SHP77 (cell line): ENCODE measurements at places on chromosomes 16 and 17.

- peak; percentile 80 for DNase-seq
Observed at GRCh38 chr16:89686520-89687091, at the start of gene CDK10. TSS of gene CDK10 (plus strand) at chr16:89686689. CDS start at chr16:89686711, 22 bp downstream.

GRCh38 chr16:51002881-51003490 lies 148.1 kb downstream of the SALL1 start:
- no peak for DNase-seq

DNA sequence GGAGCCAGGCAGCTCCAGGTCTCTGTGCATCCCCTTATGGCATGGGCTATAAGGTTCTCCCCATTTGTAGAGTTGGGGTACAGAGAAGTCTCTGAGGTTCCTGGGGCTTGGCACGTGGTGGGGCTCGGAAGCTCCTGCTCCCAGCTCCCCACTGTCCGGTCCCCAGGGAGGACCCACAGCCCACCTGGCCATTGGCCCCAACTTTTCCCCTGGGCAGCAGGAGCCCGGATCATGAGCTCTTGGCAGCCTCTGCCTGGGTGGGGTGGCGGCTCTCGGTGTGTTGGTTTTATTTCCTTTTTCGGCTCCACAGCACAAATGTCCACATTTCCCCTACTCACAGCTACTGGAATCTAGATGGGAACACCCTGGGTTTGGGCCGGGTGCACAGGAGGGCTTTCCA lies 30.5 kb downstream of the GSE1 start:
- DNase-seq, result no peak

DNA sequence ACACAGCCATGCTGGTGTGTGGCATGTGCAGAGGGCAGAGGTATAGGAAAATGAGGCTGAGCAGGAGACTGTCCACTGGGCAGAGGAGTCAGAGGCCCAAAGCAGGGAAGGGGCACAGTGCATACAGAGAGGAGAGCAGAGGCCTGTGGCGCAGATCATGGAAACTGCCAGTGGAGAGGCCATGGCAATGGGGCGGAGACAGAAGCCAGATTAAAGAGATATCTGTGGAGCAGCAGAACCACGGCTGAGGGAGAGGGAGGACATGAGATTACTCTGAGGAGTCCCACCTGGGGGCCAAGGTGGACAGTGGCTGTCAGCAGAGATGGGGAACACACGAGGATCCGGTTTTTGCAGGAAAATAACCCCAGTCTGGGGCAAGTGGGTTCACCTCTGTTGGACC lies 43.3 kb downstream of the RANBP10 start:
- DNase-seq, result no peak

GRCh38 chr16:4692460-4693295 lies 684 bp upstream of the NUDT16L1 start:
- no peak for DNase-seq

- DNase-seq, result no peak
Observed at GRCh38 chr16:86129541-86129940, 230.6 kb downstream of the IRF8 start.

DNA sequence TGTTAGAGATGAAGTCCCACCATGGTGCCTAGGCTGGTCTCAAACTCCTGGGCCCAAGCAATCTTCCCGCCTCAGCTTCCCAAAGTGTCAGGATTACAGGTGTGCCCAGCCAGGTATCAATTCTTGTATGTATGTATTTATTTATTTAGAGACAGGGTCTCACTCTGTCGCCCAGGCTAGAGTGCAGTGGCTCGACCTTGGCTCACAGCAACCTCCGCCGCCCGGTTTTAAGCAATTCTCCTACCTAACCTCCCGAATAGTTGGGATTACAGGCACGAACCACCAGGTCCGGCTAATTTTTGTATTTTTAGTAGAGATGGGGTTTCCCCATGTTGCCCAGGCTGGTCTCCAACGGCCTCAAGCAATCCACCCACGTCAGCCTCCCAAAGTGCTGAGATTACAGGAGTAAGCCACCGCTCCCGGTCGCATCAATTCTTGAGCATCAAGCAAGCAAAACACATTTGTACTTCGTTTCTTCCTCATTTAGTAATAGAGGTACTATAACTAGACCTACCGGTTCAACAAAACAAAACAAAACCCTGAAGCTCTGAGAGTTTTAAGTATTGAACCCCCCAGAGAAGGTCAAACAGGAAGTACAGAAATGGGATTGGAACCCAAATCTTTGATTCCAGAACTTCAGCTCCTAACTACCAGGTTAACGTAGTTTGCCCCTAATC lies 1.0 kb upstream of the ZNF500 start:
- DNase-seq, result no peak

- no peak for DNase-seq
Observed at GRCh38 chr16:77062878-77063675, 127.9 kb upstream of the MON1B start.

DNA sequence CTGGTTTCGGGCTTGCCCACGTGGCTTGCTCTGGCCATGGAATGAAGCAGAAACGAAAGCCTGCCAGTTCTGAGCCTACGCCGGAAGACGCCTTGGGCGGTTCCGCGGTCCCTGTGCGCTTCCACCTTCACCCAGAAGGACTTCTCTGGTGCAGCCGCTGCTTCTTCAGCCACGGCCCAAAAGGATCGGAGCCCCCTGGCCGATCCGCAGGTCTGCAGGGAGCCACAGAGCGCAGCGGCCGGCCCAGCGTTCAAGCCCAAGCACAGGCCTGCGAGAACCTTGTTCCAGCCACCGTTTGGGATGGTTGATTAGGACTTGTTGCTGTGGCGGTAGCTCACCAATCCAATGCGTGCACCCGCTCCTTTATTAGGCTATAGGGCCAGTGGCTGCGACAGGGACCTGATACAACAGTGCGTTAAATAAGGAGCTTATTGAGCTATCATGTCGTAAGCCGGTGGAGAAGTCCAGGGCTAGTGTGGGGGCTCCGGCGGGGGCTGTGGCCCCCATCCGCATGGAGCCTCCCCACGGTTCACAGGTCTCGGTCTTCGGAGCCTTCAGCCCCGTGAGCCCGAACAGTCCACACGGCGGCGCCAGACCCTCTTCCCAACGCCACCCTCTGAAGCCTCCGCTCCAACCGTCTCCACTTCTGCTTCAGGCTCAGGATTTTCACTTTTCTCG lies 10.2 kb upstream of the MPP2 start:
- peak; percentile 4 for DNase-seq

GRCh38 chr17:5034063-5034462 lies 1.2 kb downstream of the SLC52A1 start:
- DNase-seq, result no peak

DNA sequence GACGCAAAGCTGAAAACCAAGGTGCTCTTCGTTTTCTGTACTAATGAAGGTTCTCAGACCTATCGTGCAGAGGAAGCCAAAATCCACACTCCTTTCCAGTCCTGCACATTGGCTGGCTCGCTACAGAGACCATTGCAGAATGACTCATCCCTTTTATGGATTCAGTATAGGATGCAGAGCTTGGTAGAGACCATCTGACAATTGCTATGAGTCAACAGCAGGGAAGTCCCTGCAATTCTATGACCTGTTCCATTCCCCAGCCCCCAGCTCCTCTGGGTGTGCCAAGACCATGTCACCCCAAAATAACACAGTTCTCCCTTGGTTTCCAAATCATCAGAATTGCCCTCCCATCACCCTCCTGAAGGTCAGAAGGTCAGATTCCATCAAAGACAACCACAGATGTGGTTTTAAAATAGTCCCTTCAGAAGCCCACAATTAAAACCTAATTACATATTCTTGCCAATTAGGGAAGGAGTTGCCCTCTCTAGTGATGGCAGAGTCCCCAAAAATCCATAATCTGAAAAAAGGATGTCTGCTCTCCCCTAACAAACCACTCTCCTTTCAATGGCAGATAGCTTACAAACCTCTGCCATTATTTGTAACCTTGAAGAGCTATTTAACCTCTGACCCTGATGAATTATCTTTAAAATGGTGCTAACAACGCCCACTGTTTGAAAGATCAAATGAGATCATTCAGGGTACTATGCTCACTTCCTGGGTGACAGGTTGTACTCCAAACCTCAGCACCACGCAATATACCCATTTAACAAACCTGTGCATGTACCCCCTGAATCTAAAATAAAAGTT lies 108.2 kb upstream of the RBBP6 start:
- DNase-seq, result no peak

DNA sequence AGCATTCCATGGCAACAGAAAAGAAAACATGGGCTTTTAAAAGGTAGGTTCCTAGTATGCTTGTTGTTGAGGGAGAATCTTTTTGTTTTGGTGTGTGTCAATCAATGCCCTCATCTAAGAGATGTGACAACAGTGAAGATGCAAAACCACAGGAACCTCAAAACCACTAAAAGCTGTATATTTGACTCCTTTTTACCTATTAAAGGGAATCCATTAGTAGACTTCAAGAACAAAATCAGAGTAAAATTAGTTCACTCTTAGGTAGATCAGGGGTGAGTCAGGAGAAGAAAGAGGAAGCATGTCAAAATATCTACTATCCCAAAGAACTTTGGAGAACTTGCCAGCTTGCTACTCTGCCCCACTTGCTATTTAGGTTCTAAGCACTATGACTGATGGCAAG lies 89.1 kb downstream of the CDK5R1 start:
- no peak for DNase-seq

GRCh38 chr16:10868596-10869469 lies 8.2 kb upstream of the CIITA start:
- DNase-seq, result peak; percentile 1

GRCh38 chr16:1181404-1182315 lies 28.8 kb downstream of the CACNA1H start:
- no peak for DNase-seq

DNA sequence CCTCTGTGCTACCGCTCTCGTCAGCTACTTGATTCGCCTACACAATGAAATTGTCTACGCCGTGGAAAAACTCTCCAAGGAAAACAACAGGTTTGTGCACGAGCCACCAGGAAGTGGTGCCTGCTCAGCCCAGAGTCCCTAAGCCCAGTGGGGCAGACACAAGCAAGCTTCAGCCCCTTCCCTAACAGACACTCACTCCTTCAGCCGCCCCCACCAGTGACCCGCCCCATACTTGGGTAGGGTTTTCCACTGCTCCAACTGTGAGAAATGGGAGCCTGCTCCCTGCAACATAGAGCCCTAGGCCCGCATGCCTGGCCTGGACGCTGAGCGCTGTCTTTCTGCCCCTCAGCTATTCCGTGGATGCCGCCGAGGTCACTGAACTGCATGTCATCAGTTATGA lies 28.6 kb upstream of the ENDOV start:
- DNase-seq, result no peak

- no peak for DNase-seq
Observed at GRCh38 chr17:41737680-41738023, 3.2 kb upstream of the HAP1 start.

DNA sequence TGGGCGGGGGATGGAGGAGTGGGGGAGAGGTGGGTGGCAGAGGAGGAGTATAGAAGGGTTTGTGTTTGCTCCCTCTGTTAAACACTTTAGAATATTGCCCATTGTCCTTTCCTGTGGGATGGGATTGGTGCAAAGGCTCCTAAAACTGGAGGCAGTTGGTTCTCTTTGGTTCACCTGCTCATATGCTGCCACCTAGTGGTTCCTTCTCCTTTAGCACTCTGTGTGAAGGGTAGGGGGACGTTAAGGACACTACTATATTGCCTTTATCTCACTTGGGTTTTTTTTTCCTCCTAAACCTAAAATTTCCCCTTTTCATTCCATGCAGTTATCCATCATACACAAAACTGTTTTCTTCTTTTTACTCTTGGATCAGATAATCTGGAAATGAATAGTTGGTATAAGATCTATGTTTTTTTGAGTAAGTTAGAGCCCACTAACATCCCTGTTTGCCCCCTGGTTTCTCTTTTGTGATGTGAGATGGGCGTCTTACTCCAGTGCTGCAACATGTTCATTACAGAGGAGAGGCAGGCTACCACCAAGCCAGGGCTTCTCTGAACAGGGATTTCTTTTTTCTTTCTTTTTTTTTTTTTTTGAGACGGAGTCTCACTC lies 23.8 kb downstream of the SNX11 start:
- peak; percentile 76 for DNase-seq

- DNase-seq, result peak; percentile 0
Observed at GRCh38 chr16:58127634-58128033, 1.5 kb downstream of the CFAP20 start.

DNA sequence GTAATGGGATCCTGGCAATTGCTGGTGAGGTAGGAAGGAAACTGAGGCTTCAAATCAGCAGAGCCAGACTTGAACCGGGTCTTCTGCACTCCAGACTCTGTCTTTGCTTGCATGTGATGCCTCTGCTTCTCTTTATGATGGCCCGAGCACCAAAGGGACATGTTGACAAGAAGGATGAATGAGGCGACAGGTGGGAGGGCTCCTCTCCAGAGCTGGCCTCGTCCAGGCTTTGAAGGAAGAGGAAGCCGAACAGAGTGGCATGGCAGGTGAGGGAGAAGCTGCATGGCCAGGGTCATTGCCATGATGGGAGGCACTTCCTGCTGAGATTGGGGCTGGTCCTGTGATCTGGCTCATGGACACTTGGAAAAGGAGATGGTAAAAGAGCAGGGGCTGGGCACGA lies 40.8 kb downstream of the AKAP1 start:
- DNase-seq, result no peak

- no peak for DNase-seq
Observed at GRCh38 chr17:17808706-17809432, 27.9 kb downstream of the SREBF1 start.

- no peak for DNase-seq
Observed at GRCh38 chr17:80348551-80349150, 66.3 kb upstream of the ENDOV start.

DNA sequence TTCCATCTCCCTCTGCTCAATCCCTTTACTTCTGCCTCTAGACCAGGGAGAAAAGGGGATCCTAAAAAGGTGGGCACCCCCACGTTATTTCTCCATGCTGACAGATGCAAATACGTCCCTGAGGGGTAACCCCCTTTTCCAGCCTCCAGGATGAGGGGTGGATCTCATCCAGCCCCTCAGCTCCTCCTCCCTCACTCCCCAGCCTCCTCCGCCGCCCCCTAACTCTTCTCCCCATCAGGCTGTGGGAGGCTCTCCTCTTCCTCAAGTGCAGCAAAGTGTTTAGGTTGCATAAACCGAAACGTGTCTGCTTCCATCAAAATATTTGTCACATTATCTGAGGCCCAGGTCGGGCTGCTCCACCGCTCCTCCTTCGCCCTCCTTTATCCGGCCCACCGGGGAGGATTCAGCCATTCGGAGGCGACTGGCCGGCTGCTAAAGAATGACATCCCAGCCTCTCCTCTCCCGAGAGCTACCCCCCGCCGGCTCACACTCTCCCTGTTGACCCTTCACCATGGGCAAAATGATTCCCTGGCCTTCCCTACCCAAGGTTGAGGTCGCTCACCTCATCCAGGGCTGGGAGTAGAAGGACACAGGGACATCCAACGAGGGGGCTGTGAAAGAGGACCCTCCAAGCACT lies 1.2 kb upstream of the C1QL1 start:
- DNase-seq, result no peak

DNA sequence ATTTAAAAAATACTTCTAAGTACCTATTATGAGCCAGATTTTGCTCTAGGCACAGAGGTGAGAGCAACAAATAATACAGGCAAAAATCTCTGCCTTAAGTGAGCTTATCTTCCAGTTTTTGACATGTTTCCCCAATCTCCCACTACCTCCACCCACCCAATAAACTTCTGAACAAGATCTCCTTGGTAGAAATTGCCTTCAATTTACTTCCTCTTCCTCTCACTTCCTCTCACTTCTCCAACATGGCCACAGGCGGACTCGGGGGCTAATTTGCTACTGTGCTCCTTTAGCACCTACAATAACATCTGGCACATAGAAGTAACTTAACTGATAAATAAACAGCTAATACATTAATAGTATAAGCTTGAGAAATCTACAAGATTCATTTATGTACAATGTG lies 82.6 kb downstream of the CACNG1 start:
- DNase-seq, result no peak

GRCh38 chr17:12422651-12423050 lies 243.0 kb upstream of the MYOCD start:
- peak; percentile 39 for DNase-seq
